ENCODE measurements at places on chromosomes 5 and 9.
A peak's percentile ranks its signal among the peaks of the same experiment; 100 is the strongest.

- DNase-seq, result no peak
Observed at GRCh38 chr5:178777520-178777919, 47.1 kb upstream of the ZNF354A start.

DNA sequence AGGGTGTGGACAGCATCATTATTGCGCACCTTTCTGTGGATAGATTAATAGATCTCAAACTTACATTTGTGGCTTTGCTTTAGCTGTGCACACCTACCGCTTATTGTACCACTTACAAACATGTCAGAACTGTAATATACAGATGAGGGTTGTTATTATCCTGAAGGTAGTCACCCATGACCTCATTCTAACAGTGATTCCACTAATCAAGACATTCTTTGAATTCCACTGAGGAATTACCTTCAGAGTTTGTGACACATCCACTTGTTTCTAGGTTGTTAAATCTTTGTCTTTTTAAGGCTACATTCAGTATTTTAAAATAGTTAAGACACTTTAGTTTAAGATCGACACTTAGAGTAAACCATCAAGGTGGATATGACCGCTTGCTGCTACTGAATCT lies 7.8 kb downstream of the KCNV2 start:
- no peak for DNase-seq

DNA sequence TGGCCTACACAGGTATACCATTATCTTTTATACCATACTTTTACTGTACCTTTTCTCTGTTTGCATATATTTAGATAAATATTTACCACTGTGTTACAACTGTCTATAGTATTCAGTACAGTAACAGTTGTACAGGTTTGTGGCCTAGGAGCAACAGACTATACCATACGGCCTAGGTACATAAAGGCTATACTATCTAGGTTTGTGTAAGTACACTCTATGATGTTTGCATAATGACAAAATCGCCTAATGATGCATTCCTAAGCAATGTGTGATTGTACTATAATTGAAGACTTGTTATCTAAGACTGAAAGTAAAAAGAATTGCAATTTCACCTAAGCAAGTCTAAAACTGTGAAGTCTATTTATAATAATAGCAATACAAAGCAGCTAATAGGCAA lies 3.9 kb downstream of the C9orf72 start:
- DNase-seq, result no peak

- DNase-seq, result no peak
Observed at GRCh38 chr9:32671333-32671732, 35.9 kb upstream of the TAF1L start.

DNA sequence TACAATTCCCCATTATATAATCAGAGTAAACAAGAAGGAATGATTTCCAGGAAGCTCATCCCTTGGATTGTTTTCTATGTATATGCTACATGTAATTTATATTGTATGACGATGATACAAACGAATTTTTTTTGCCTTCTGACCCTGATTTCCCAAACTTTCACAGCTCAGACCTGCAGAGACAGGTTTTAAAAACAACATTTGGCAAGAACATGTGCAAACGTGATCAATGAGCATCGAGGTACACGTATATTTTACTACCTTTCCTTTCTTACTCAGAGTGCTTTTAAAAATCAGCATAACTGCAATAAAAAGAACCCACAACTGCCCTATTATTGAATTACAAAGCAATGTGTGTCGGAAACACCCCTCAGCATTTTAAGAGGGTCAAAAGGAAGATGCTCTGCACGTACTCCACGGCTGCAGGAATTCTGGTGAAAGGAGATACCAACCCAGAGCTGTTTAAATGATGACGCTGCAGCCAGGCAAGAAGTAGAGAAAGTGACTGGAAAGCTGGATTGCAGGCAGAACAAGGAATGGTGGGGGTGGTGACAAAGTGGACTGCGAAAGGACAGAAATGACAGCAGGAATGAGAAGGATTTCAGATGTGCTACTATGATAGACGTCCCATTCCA lies 533.5 kb downstream of the RAB3C start:
- no peak for DNase-seq

- peak; percentile 9 for DNase-seq
Observed at GRCh38 chr9:112028242-112029221, 131.9 kb downstream of the UGCG start.

- no peak for DNase-seq
Observed at GRCh38 chr5:96177303-96177869, 215.7 kb upstream of the ELL2 start.

GRCh38 chr5:90226433-90227099 lies 183.0 kb downstream of the CETN3 start:
- no peak for DNase-seq

Data from CD4-positive, alpha-beta T cell treated with Interleukin-6 for 4 hours (primary cell).